ENCODE measurements at places on chromosomes 5 and 9.

DNA sequence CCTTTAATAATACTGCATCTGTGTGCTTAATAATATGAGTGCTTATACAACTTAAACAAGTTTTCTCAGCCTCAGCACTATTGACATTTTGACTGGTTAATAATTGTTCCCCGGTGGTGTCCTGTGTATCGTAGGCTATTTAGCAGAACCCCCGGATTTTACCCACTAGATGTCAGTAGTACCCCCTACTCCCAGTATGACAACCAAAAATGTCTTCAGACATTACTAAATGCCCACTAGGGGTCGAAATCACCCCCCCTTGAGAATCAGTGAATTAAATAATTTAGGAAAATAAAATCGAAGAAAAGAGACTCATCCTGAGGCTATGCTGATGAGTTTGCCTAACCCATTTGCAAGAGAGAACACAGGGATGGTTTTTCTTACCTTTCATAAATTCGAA, 166.3 kb downstream of the ATP10B start:
- DNase-seq: no peak

GRCh38 chr5:170416526-170416925, 27.4 kb upstream of the KCNMB1 start:
- DNase-seq: no peak

DNA sequence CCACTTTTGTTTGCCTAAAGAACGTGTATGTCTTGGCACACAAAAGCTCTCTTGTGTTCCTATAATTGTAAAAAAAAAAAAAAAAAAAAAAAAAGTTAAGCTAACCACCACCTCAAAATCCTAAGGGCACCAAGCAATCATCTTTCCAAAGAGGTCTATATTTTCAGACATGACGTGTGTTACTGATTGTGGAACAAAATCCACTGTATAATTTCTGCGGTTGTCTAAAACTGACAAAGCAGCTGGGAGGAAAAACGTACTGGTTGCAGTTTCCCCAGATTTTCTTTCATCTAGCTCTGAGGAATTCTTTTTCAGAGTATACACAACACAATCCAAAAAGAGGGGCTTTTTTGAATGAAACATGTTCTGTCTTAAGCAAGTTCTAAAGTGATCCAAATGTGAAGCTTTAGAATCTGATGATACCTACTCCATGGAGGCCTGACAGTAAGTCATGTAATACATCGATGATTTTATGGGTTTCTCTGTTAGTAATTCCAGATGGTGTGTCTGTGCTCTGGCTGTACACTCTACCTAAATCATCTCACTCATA, 375.6 kb upstream of the NUDT12 start:
- DNase-seq: no peak

DNA sequence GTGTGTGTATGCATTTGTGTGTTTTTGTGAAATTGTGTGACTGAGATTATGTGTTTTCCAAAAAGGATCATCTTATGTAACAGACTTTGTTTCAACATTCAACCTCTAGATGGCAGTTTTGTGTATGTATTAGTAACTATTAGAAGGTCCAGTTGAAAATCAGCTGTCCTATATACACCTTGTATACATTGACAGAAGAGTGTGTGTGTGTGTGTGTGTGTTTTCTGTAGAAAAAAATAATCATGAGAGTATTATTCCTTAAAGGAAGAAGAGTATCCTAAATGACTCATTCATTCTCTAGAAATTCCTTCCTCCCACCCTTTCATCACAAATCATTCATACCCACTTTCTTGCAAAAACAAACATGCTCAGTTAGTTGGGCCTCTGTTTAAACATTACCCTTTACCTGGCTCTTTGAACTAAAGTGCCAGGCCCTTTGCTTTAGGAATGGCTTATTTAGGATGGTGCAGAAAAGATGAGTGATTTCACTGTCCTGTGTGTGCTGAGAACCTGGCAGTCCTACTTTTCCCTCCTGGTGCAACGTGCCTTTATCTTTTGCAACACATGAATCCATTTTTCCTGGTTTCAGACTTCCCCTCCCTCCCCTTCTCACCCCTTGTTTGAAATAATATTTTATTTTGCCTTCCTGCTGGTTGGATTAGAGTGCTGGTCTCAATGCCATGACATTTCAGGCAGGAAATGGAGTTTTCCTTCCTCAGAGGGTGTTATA, 152.2 kb downstream of the ARHGAP26 start:
- no peak for DNase-seq

DNA sequence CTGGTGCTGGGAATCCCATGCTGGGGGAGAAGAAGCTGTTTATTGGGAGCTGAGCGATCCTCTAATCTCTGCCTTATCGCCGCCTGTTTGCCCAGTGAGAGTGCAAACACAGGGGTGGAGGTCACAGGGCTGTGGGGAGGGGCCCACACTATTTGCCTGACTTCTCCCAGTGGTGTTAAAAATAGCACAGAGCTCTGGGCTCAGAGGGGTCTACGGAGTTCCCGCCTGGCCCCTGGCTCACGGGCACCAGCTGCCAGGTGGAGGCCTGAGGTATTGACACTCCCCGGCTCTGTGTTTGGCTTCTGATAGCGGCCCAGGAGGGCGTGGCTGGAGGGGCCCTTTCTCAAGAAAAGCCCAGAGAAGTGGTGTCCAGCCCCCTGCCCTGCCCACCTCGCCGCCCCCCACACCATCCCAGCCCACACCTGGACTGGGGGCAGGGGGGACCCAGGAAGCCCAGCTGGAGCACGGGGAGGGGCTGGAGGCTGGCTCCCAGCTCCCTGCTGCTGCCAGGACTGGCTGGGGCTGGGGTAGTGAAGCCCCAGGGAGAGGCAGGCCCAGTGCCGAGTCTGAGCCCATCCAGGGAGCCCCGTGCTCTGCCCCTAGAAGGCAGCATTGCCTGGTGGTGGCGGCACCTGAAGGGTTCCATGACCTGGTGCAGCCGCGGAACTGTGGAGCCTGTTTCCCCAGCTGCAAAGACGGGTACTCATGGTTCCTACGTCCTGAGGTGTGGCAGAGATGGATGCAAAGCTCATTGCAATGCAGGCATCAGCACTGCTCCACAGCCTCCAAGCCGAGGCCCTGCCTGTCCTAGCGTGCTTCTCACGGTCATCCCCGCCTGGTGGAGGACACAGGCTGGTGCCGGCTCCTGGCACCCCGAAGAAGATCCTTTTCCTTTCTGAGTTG, 35.7 kb upstream of the EGFL7 start:
- no peak for DNase-seq

GRCh38 chr5:57494104-57495098, 11.8 kb upstream of the ACTBL2 start:
- no peak for DNase-seq

DNA sequence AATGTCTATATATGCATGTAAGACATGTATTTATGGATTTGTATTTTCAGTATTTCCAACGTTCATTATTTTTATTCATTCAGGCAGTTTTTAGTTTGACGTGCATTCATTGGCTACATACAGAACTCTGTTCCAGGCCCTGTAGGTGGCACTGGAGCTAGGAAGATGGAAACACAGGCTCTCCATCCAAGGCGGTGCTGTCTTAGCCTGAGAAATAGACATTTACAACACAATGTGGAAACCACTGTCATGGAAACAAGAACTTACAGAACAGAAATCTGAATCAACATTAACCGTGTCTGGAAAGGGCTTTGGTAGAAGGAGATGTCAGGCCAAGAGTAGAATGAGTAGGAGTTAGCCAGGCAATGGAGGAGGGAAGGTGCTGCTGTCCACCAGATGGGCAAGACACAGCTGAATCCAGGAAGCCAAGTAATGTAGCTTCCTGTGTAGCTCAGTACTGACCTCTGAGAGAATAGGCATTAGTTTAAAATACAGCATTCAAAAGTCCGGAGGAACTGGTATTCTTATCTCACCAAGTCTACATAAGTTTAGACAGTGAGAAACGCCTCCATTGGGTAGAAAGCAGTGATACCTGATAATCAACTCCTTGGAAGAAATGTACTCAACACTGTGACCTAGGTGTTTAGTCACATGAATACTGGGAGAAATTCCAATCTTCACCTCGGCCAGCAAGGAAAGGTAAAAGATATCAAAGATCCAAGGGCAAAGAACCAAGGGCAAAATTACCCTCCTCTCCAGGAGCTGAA, 388.6 kb upstream of the CDH6 start:
- DNase-seq: no peak

GRCh38 chr9:125911861-125912644, 164.9 kb downstream of the PBX3 start:
- DNase-seq: no peak

GRCh38 chr5:91977579-91977978, 594.5 kb upstream of the ARRDC3 start:
- DNase-seq: no peak

DNA sequence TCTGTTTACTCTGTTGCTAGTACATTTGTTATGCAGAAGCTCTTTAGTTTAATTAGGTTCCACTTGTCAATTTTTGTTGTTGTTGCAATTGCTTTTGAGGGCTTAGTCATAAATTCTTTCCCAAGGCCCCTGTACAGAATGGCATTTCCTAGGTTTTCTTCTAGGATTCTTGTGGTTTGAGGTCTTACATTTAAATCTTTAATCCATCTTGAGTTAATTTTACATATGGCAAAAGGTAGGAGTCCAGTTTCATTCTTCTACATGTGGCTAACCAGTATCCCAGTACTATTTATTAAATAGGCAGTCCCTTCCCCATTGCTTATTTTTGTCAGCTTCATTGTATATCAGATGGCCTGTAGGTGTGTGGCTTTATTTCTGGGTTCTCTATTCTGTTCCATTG, 792.4 kb downstream of the PTPRD start:
- DNase-seq: no peak

GRCh38 chr5:132016721-132017250, 5.3 kb upstream of the ACSL6 start:
- DNase-seq: no peak

- no peak for DNase-seq
Observed at GRCh38 chr9:35908504-35909125, 675 bp upstream of the SPAAR start.

DNA sequence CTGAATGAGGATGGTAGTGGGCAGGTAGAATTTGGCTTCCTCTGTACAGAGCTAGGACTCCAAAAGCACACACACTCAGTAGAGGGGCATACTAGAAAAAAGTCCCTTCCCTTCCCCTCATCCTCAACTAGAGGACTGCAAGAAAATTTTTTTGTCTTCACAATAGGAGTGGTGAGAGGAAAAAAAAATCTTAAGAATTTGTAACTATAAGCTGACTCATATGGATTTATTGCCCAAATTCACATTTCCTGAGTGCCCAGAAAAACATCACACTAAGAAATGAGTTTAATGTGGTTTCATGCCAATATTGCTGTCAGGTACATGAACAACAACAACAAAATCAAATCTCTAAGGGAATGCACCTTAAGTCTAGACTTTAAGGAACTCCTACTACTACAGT, 43.7 kb downstream of the RANBP6 start:
- DNase-seq: no peak

- no peak for DNase-seq
Observed at GRCh38 chr9:389758-390157, 175.1 kb downstream of the DOCK8 start.

- no peak for DNase-seq
Observed at GRCh38 chr5:2017540-2018389, 135.0 kb upstream of the IRX4 start.

GRCh38 chr9:122900791-122901190, 4.4 kb downstream of the RC3H2 start:
- DNase-seq: no peak

DNA sequence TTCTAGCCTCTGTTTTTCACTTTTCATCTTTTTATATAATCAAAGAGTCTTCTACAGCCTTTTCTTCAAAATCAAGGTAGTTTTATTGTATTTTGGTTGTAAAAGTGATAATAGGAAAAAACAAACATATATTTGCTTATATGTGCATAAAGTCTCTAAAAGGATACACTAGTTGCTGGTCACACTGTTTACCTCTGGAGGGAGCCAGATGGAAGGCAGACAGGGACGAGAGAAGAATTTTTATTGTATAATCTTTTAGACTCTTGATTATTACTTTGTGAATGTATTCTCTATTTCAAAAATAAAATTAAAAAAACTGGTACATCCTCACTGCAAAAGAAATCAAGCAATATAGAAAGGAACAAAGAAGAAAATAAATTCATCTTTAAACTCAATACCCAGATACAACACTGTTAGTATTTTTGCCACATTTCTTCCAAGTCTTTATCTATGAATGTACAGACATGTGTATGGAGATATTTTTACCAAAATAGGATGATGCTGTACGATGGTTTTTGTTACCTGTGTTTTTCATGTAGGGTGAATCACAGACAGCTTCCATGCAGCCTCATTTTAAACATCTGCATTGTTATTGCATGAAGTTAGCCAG, 6.1 kb upstream of the RNF183 start:
- no peak for DNase-seq

- no peak for DNase-seq
Observed at GRCh38 chr9:132456241-132456640, 46.2 kb downstream of the CFAP77 start.

DNA sequence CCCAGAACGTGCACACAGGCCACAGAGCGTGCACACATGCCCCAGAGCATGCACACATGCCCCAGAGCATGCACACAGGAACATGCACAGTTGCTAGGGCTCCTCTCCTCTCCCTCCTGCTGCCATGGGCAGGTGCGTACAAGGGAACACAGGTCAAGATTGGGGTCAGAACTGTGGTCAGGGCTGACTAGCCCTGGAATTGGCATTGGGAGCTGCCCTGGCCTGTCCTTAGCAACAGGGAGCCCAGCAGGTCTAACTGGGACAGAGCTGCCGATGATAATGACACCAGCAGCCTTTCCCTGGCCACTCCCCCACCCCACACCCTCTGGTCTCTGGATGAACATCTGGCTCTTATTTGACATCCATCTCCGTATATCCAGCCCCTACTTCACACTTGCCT, 8.0 kb downstream of the PCDH1 start:
- DNase-seq: no peak

DNA sequence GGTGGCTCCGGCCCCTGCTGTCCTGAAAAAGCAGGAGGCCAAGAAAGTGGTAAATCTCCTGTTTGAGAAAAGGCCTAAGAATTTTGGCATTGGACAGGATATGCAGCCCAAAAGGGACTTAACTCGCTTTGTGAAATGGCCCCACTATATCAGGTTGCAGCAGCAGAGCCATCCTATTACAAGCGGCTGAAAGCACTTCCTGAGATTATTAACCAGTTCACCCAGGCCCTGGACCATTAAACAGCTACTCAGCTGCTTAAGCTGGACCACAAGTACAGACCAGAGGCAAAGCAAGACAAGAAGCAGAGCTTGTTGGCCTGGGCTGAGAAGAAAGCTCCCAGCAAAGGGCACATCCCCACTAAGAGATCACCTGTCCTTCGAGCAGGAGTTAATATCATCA, 89.7 kb downstream of the MLLT3 start:
- DNase-seq: no peak

DNA sequence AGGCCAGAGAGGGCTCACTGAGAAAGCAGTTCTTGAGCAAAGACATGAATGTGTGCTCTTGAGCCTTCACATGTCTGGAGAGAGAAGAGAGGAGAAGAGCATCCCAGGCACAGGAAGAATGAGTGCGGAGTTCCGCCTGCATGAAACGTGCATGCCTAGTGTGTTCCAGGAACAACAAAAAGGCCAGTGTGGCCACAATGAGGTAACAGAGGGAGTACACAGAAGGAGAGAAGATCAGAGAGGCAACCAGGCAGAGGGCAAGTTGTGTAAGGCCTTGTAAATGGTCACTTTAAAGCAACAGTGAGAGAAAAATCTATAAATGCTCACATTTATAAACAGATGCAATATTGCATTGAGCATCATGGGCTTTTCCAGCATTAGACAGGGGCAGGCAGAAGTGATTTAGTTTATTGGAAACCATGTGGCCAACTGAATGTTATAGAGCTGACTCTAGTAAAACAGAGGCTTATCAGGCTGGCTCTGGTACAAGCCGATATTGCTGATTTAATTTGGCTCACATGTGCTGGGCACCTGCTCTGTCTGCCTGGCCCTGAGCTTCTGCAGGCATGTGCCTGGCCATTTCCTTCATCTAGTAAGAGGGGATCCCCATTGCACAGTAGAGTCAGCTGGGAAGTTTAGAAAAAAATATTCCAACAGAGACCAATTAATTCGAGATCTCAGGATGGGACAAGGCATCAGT, 185.3 kb downstream of the SAXO1 start:
- no peak for DNase-seq
